Endothelial cell of umbilical vein (primary cell): ENCODE measurements at places on chromosomes 6 and 20. TPM values are rescaled to one million over a fixed set of nuclear protein-coding genes. Genes with fewer than 3 reads are reported as not detected.

PAX1 gene
- total RNA-seq: not detected in 2 replicates

- no peak for DNase-seq
Observed at GRCh38 chr20:41392295-41392694, 25.7 kb upstream of the EMILIN3 start.

PHACTR1 gene
- 19.4 and 23.2 TPM in 2 replicates for total RNA-seq

DNA sequence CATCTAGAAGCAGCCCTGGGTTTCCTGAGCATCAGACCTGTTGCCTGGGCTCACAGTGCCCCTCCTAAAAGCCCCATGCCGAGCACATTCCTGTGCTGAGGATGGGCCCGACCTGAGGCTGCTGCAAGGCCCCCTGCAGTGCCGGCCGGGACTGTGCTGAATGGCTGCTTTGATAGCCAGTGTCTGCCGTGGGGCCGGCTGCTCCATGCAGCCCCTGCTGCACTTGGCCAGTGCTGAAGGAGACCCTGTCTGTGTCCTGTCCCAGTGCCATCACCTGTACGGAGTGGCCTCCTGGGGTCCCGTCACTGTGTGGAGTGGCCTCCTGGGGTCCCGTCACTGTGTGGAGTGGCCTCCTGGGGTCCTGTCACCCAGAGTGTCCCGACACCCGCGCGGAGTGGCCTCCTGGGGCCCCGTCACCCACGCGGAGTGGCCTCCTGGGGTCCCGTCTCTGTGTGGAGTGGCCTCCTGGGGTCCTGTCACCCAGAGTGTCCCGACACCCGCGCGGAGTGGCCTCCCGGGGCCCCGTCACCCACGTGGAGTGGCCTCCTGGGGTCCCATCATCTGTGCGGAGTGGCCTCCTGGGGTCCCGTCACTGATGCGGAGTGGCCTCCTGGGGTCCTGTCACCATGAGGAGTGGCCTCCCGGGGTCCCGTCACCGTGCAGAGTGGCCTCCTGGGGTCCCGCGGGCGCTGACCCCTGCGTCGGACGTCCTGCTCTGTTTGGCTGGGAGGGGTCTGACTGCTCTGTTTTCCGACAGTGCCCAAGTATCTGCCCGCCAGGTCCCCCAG lies 7.0 kb downstream of the COL9A3 start:
- DNase-seq: no peak

DNA sequence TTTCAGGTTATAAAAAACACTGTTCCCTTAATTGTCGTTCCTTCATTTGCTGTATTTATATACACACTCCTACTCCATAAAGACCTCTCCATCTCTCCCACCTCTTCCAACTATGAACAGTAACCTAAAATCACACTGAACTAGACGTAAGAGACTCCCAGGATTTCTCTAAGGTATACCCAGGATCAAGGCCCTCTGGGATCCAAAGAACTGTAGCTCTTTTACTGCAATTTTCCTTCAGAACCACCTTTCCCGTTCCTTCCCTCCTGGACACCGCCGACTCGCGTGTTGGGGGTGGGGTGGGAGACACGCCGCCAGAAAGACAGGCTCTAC lies 680 bp downstream of the LATS1 start:
- DNase-seq: no peak

GRCh38 chr6:118326712-118327111 lies 221.4 kb upstream of the PLN start:
- no peak for DNase-seq

GRCh38 chr6:16694781-16695578 lies 66.3 kb downstream of the ATXN1 start:
- DNase-seq: no peak

DNA sequence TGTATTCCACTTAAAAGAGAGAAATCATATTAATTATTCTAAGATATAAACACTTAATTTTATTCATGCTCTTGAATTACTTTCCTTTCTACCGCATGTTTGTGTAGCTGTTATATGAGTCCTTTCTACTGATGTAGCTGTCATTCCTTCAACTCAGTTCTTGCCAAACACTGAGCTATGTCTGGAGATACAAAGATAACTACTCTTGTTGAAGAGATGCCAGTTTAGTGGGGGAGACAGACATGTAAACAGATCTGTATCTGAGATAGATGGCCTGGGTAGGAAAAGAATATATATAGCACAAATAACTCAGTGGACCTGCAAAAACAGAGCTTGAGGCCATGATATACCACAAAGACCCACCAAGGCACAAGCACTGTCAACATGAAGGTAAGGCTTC lies 157.3 kb downstream of the BTBD9 start:
- peak; percentile 27 for DNase-seq

DNA sequence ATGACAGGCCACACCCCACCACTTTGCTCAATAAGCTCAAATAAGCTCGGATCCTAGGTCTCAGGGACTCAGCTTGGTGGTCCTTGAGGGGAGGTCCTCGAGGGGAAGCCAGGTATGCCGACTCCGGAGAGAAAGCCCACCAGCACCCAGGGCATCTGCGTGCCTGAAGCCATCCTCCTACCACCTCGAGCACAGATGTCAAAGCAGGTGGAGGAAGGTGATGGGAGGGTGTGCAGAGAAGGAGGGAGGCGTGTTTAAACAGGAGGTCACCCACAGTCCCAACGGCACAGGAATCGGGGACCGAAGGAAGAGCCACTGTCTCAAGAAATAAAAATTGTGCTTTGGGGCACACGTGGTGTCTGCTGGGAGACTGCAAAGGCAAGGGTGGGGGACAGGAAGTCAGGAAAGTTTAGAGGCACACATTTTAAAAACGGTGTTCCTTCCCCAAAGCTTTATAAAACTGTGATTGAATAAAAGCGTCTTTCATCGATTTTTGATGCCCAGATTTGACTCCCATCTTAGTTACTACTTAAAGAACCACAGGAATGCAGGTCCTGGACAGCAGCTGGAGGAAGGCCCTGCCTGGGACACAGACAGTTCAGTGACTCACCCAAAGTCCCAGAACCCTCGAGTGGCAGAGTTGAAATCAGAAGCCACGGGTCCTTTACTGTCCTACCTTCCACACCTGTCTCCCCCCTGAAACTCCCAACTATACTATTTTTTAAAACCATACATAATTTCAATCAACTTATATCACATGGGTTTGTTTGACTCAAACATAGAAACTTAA lies 221.0 kb upstream of the PDE10A start:
- no peak for DNase-seq

DNA sequence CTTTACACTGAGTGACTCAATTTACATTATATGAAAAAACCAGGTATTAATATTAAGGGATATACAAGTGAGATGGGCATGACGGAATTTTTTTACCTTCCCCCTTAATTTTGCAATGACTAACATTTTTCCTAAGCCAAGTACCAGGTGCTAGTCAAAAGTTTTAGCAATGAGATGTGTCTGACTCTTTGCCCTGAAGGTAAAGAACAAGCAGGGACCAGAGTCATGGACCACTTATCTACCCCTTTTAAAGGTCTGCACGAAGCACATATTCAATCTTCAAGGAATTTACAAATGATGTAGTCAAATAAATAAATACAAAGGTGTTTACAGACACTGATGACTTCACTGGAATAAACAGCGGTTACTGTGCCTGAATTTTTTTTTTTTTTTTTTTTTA lies 1.4 kb downstream of the GLO1 start:
- no peak for DNase-seq

DNA sequence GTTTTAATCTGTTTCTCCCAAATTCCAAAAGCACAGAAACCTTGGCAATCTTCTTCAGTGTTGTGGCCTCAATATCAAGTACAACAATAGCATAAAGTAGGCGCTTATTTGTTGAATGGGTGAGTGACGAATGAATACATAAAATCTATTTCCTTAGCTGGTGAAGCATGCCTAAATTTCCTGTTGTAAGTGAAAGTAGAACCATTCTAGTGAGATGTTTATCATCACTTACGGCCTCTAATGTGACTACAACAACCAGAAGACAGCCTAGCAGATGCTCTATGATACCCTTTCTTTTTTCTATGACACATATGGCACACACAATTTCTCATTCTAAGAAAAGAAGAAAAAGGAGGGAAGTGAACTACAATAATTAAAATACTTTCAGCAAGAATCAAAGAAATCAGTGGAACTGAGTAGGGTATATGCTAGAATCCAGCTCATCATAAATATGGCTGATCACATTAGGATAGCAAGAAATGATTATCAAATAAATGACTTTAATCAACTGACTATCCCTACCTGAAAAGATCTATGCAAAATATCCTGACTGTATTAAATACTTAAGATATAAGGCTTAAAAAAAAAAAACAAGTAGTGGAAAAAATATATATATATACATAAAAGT lies 67.4 kb downstream of the BTBD9 start:
- DNase-seq: peak; percentile 91

DNA sequence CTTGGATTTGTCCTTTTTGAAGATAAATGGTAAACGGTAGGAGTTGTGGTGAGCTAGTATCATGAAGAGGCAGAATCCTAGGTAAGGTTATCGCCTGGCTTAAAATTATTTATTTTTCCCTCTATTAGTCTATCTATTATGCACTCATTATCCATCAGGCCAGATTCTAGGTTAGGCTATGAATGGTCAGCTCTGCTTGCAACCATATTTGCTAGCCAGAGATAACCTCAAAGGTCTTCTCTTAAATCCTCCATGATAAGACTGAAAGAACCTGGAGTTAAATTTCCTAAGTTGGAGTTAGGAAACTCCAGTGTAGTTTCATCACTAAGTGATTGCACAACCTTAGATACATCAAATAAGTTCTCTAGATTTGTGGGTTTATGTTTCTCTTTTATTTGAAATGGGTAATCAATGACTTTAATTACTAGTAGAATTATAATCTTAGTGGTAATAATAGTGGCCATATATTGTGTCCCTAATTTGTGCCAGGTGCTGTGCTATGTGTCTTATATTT lies 302.1 kb upstream of the RUNX2 start:
- no peak for DNase-seq

KCNQ5 gene
- 0.22 TPM in 1 of 2 replicates, not detected in the other for total RNA-seq

GCLC gene
- 17.3 and 22.8 TPM in 2 replicates for total RNA-seq

GRCh38 chr6:3377536-3378397 lies 79.1 kb downstream of the SLC22A23 start:
- DNase-seq: no peak

DNA sequence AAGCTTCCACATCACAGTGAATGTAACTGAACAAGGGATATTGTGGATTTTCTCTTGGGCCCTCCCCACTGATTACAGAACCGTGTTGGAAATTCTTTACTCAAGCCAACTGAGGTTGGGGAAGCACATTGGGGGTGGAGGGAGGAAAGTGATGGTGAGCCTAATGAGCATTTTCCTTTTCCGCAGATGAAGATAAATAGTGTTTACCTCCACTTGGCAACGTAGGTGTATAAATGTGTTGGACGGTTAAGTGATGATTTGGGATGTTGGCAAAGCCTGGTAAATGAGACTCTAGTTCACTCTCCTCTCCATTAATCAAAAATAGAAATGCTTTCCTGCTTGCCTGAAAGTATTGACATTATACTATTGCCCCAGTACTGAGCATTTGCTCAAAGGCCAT lies 27.1 kb upstream of the NRN1 start:
- DNase-seq: no peak

PRDM13 gene
- not detected in 2 replicates for total RNA-seq

DNA sequence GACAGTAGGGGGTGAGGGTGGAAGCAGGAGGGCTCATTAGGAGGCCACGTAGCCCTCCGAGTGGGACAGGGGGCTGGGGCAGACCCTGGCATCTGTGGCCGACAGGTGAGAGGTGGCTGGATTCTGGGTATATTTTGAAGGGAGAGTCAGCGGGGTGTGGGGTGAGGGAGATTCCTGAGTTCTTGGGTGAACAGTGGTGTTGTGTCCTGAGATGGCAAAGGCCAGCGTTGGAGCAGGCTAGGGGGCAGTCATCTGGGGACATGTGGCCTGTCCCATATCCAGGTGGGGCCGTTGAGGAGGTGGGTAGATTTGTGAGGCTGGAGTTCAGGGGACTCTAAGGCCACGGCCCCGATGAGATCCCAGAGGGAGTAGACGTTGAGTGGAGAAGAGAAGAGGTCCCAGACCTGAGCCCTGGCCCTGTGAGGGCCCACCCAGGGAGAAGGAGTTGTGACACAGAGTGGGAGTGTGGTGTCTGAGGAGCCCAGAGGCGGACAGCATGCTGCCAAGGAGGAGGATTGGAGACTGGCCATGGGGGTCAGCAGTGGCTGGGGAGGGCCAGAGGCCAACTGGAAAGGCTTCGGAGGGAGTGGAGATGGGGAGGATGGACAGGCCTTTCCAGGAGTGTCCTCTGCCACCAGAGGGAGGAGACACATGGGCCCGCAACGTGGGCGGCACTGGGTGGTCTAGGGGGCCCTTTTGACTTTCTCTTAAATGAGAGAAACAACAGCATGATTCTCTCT lies 19.6 kb downstream of the PACSIN1 start:
- DNase-seq: no peak

HFE gene
- total RNA-seq: 5.6 and 6.3 TPM in 2 replicates

GRCh38 chr6:122050242-122050755 lies 349.2 kb upstream of the HSF2 start:
- DNase-seq: no peak

OR2H1 gene
- not detected in 2 replicates for total RNA-seq
